Aorta (tissue), 5 donors: ENCODE measurements at places on chromosomes 7 and 10.

DNA sequence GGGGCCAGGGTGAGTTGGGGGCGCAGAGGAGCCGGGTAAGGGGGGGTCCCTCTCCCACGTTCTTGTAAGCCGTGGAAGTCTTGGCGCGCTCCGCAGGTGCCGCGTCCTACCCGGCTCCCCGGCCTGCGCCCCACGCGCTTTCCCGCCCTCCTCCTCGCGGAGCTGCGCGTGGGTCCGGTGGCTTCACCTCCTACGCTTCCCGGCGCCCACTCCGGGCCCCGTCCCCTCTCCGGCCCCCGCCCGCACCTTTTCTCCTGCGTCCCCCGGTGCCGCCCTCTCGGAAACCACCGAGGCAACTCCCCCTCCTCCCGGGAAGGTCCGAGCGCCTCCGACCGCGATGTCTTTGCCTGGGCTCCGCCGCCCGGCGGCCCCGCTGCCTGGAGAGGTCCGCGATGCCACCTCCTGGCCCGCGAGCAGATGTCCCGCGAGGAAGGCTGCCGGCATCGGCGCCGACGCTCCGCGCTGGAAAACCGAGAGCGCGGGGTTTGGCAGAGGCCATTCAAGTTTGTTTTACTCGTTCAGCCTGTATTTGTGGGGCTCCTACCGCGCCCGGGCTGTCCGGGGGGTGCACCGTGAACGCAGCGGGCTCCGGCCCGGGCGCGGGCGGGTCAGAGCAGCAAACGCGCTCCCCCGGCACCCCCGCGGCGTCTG, 2.4 kb upstream of the NKX6-2 start:
- DNase-seq = no peak

DNA sequence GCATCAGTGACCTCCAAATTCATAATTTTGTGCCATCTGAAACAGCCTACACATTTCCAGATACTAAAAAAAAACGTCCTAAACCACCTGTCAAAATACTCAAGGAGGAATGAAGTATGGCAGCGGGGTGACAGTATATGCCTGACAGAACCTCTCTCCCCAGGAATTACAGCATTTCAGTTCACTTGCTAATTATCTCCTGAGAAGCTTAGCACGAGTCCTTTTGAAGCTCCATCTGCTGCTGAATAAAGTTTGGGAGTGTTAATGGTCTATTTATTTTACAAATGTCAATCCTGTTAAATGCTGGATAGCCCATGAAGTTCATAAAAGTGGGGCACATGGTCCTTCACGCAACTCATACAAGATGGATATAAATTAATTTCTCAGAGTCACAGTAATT, 29.4 kb upstream of the ANLN start:
- no peak for DNase-seq

DNA sequence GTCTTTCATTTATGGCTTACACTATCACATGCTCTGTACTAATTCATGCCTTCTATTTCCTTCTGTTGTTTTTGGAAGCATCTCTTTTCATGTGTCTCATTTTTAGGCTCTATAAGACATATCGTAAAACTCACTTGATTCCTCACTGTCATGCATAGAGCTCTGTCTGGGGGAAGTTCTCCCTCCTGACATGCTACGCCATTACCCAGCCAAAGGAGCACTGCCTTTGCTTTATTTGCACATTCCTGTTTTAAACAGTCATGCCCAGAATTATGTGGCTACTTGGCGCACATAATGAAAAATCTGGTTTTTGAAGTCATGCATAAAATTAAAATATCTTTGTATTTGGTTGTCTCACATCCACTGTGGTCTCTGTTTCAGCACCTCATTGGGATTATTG, 17.6 kb upstream of the AKR1C3 start:
- DNase-seq = no peak

DNA sequence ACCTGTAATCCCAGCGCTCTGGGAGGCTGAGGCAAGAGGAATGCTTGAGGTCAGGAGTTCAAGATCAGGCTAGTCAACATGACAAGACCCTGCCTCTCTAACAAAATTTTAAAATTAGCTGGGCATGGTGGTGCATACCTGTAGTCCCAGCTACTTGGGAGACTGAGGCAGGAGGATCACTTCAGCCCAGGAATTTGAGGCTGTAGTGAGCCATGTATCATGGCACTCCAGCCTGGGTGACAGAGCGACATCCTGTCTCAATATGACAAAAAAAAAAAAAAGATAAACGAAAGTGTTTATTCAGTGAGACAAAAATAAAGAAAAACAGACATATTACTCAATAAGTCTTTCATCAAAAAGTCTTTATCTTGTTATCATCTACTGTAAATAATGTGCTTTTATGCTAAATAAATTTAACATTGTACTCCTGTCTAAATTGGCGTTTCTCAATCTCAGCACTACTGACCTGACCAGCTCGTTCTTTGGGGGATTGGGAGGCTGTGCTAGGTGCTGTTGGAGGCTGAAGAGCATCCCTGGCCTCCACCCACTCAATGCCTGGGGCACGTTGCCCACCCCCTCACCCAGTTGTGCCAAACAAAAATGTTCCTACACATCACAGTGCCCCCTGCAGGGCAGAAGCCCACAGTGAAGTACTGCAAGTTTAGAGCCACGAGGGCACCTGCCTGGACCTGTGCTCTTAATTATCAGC, 57.7 kb downstream of the NCAPG2 start:
- no peak for DNase-seq

DNA sequence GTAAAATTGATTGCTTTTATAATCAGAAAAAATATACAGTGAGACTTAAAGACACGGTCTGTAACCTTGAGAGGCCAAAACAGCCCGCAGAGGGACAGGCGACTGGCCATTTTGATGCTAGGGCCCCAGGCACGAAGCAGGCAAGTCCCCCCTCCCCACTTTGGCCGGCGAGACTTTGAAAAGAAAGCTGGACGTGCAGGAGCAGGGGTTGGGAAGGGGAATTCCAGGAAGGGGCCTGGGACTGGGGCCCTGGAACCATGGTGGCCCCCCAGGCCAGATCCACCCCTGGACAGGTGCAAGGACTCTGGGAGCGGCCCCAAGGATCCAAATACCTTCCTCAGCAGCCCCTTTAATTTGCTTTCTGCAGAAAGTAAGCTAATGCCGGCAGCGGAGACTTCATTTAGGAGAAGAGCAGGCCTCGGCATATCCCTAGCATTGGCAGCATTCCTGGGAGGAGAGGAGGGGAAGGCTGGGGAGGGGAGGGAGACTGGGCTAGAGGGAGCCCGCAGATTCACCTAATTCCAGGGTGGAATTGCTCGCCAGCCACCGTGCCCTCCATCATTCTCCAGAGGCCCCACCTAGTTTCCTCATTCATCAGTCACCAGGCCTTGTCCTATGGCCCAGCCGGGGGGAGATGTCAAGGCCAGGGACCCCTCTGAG, 24.9 kb upstream of the TNRC18 start:
- no peak for DNase-seq
